ENCODE measurements at places on chromosomes 1 and 21.

- DNase-seq = no peak
Measured at GRCh38 chr1:90220941-90221693, 226.2 kb downstream of the ZNF326 start.

DNA sequence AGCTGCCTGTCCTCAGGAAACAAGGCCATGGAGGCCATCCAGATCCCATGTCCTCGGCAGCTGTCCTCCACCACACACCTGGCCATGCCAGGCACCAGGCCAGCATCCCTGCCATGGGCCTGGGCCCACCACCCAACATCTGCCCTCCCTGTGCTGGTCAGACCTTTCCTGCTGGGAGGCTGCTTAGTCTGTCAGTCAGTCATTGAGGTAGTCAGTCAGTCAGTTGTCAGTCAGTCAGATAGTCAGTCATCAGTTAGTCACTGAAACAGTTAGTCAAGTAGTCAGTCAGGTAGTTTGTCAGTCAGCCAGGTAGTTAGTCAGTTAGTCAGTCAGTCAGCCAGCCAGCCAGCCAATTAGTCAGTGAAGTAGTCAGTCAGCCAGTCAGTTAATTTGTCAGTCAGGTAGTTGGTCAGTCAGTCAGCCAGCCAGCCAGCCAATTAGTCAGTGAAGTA lies 17.2 kb downstream of the KRTAP10-1 start:
- DNase-seq = no peak

DNA sequence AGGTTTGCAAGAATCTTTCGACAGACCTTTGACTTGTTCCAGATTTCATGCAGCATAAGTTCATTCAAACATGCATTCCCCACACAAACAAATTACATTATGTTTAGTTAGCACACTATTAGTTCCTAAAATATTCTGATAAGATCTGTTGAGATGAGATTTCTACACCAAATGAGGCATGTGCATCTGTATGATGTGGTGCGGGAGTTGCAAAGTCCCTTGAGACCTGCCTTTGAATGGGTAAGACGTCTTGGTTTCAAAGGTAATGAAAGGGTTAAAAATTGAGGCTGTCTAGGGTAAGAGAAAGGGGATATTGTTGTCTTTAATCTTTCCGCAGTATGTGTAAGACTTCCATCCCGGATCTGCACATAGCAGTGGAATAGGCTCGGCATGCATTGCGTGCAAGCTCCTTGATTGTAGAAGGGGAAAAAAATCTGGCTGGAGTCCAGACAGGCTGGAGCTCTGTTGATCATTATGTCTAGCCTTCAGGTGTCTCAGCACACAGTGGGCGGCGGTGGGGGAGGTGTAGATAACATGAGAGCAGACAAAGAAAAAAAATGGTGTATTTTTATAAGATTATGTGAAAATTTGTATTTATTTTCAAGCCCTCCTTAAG lies 296.6 kb downstream of the PTPRC start:
- peak; percentile 59 for DNase-seq

DNA sequence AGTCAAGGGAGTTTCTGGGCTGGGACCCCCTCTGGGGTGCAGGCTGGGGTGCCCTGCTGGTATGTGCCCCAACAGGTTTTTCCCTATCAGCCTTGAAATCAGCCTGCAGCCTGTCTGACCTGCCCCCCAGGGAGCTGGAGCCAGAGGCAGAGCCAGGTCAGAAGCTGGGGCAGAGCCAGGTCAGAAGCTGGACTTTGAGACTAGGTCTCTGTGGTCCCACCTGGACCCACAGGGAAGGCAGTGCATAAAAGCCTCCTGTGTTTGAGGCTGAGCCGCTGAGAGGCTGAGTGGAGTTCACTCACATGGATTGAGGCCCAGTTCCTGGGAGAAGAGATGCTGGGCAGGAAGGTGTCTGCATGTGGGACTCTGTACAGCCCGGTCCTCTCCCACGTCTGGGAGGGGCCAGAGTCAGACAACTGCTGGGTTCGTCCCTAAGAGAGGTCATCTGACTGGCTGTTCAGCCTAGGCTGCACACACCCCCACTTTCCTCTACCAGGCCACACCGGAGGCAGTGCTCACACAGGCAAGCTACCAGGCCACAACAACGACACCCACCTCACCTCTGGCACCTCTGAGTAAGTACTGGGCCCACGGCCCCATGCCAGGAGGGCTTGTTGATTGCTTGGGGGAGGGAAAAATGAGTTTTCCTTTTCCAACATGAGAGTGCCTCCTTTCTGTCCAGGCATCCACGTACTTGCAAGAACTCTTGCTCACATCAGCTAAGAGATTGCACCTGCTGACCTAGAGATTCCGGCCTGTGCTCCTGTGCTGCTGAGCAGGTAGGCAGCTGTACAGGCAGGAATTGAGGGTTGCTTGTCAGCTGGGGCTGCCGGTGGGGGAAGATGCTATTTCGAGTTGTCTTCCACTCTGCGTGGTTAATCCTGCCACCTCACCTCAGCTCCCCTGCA lies at the start of gene ANXA9:
Gene ANXA9 (plus strand): TSS at position 488 of the 908 bp plus-strand sequence. CDS start 814 bp downstream, outside the sequence.
- DNase-seq = no peak

GRCh38 chr21:20259031-20259867 lies 739.0 kb upstream of the NCAM2 start:
- DNase-seq = no peak

- peak; percentile 81 for DNase-seq
Measured at GRCh38 chr1:212566522-212567479, 41.8 kb upstream of the ATF3 start.

DNA sequence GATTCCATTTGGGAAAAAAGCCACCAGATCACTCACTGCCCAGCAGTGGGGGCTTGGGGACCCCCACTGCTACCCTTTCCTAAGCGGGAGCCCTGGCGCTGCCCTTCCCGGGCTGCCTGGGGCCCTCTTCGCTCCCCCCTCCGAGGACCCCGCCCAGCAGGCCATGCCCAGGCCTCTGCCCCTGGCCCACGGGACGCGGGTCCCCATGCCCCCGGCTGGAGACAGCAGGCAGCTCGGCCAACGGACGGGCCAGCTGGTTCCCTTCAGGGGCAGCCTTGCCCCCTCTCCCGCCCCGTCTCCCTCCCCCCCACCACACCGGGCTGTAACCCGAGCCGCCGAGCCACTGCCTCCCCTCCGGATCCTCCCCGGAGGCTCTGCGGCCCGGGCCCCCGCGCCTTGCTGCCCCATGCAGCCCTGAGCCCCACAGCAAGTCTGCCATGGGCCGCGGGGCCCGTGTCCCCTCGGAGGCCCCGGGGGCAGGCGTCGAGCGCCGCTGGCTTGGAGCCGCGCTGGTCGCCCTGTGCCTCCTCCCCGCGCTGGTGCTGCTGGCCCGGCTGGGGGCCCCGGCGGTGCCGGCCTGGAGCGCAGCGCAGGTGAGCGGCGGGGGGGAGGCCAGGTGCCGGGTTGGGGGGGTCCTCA lies at the start of gene MMP23B:
Gene MMP23B (plus strand): TSS at position 392 of the 639 bp plus-strand sequence. CDS start 46 bp downstream, at position 438.
- no peak for DNase-seq

- no peak for DNase-seq
Measured at GRCh38 chr1:7508934-7509519, 262.1 kb upstream of the VAMP3 start.

- DNase-seq = no peak
Measured at GRCh38 chr1:188065917-188066316, 1237.2 kb downstream of the PLA2G4A start.

DNA sequence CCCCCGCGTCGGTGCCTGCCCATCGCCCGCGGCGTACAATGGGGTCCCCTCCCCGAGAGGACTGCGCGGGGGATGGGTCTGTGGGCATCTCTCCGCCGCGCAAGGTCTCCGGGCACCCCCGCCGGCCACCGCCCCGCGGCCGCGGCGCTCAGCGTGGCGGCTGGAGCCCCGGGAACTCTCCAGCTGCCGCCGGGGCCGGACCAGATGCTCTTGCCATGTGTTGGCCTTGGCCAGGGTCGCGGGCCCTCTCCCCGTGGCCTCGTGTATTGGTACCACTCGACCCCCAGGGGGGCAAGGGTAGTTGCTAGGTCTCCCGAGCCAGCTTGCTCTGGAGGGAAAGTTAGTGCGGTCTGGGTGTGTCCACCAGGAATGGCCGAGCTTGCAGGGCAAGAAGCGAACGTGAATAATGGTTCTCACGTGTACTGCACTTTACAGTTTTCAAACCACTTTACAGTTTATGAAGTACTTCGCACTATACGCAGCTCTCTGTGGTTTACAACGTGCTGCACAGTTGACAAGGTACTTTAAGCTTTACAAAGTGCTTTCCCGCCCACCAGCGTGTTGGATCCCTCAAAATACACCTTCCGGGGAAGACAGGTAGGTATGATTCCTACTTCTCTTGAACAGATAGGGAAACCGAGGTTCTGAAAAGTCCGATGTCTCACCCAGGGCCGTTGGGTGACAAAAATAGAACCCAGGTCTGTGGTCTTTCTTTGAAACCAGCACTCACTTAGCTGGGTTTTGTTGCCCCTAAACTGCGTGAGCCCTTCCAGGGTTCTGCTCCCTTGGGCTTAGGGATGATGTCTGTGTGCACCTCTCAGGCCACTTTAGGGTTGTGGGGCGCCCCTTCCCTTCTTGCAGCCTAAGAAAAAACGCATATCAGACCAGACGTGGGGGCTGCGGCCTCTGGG lies 1.2 kb downstream of the EPHB2 start:
- no peak for DNase-seq

DNA sequence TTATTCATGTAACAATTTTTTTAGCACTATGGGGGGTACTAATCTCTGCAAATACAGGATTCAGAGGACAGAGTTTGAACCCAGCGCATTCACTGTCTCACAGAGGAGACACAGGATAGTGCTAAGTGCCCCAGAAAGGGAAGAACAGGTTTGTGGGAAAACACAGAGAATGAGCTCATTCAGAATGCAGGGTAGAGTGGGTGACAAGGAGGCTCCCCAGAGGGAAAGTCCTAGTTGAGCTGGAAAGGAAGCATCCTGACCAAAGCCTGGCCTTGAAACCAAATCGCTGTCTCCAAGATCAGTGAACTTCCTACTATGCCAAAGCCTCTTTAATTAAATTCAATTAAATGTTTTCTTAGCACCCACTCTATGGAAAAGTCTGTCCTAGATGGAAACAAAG lies 19.0 kb upstream of the RGS2 start:
- no peak for DNase-seq

GRCh38 chr1:3367376-3367775 lies 87.1 kb upstream of the ARHGEF16 start:
- no peak for DNase-seq

GRCh38 chr1:9004031-9004699 lies 22.1 kb downstream of the SLC2A7 start:
- DNase-seq = no peak

GRCh38 chr1:55916481-55916880 lies 662.9 kb downstream of the PLPP3 start:
- DNase-seq = no peak

DNA sequence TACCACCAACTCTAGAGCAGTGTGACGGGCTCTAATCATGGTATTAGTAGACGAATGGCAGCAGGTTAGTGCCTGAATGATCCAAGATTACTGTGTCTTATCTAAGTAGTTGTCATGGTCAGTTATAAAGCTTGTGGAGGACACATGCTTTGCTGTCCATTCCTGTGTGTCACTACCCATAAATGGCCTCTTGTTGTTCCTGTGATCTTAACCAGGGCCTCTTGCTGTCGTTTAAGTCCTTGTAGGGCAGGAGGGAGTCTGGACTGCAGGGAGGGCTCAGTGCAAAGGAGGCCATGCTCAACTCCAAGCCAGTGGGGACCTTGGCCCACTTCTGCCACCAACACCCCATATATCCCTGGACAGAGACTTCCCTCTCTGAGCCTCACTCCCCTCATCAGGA lies 130.5 kb downstream of the EPHB2 start:
- no peak for DNase-seq
